ENCODE measurements at places on chromosomes 6 and 20.

DNA sequence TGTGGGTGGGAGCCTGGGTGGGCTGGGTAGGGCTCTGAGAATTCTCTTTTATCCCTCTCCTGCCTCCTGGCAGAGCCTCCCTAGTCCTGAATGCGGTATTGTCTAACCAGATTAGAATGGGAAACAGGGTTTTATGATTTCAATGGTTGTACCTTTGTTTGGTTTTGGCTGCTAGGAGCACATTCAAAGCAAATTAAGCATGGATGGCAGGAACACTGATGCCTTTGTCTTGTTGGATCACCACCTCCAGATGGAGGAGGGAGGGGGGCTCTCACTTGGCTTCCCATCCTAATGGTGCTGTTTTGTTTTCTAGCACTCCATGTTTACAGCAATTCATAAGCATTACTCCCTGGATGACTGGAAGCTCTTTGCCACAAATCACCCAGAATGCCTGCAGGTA, 11.6 kb downstream of the GMPR start:
- DNase-seq, result no peak

- no peak for DNase-seq
These were observed 58.5 kb downstream of the GRM1 start for GRCh38 chr6:146087386-146087785.

GRCh38 chr6:162862941-162863340, 135.2 kb downstream of the PACRG start:
- DNase-seq, result no peak

DNA sequence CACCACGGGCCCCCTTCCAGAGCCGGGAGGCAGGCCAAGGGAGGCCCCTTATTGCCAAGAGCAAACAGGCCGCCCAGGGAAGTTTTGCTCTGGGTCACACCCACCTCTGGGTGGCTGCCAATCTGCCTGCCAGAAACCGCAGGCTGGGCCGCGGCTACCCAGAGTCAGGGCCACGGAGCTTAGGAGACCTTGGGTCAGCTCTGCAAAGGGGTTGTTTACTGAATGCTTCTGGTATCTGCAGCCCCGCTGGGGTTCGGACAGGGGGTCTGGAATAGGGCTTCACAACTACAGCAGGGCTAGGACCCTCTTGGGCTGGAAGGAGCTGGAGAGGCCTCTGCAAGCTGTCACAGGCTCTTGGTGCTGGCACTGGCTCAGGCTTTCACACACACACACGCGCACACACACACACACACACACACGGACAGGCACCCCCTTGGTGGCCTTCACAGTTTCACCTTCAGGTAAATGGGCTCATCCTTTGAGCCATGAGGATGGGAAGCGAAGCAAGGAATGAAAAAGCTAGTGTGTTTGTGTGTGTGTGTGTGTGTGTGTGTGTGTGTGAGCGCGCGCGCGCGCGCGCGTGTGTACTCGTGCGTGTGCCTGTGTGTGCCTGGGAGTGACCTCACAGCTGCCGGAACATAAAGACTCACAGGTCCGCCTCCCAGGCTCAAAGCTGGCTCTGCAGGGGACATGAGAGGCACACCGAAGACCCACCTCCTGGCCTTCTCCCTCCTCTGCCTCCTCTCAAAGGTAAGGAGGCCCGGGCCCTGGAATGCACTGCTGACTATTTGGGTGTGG, at the start of gene CCN5:
Gene CCN5, plus strand, starts transcription at position 669 of the 798 bp plus-strand sequence. Its CDS starts 22 bp downstream, at position 691.
- DNase-seq, result no peak

DNA sequence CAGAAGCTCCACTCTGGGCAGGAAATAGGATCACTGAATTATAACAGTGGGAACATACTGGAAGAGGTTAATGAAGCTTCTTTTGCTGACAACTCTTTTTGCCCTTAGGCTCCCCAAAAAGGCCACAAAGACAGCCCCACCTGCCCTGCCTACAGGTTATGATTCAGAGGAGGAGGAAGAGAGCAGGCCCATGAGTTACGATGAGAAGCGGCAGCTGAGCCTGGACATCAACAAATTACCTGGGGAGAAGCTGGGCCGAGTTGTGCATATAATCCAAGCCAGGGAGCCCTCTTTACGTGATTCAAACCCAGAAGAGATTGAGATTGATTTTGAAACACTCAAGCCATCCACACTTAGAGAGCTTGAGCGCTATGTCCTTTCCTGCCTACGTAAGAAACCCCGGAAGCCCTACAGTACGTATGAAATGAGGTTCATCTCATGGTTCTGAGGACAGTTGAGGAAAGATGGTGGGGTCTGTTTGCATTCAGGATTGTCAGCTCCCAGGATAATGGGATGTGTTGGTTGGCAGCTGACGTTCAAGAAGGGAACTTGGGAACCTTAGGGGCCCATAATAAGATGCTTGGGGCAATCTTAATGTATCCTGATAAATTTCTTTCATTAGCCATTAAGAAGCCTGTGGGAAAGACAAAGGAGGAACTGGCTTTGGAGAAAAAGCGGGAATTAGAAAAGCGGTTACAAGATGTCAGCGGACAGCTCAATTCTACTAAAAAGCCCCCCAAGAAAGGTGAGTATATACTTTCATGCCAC, 11.5 kb downstream of the BRD2 start:
- no peak for DNase-seq

DNA sequence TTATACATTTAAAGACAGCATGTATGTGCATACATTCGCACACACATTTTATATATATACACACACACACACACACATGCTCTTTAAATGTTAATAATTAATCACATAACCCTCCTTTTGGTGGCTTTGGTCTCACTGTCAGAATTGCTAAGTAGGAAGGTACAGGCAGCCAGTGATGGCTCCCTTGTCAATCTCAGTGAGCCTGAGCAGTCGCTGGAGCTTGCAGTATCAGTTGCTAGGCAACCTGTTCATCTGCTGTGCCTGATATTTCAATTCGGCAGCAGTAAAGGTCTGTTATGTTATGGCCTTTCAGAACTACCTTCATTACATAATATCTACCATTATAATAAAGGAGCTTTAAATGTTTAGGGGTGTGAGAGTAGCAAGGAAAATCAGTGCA, 374.3 kb downstream of the LMBRD1 start:
- DNase-seq, result no peak

- no peak for DNase-seq
These were observed 56.1 kb upstream of the STMND1 start for GRCh38 chr6:17045581-17046322.

- DNase-seq, result no peak
These were observed 166.9 kb downstream of the SLC16A10 start for GRCh38 chr6:111254004-111254778.

DNA sequence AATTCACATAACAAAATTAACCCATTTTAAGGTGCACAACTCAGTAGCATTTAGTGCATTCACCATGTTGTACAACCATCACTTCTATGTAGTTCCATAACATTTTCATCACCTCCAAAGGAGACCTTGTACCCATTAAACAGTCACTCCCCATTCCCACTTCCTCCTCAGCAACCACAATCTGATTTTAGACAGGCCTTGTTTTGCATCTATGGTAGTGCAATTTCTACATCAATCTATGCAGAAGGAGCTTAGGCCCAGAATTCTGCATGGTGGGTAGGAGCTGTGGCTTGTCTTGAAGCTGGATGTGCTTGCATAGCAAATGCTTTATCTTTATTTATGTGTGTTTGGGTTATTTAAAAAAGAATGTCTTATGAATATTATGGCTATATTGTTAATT, 13.5 kb upstream of the HLA-DQA1 start:
- no peak for DNase-seq

GRCh38 chr6:3654898-3655297, 96.6 kb downstream of the PXDC1 start:
- no peak for DNase-seq

- no peak for DNase-seq
These were observed 50.6 kb downstream of the MAFB start for GRCh38 chr20:40638414-40638813.

GRCh38 chr6:27505209-27506027, 32.5 kb upstream of the ZNF184 start:
- DNase-seq, result peak; percentile 66

DNA sequence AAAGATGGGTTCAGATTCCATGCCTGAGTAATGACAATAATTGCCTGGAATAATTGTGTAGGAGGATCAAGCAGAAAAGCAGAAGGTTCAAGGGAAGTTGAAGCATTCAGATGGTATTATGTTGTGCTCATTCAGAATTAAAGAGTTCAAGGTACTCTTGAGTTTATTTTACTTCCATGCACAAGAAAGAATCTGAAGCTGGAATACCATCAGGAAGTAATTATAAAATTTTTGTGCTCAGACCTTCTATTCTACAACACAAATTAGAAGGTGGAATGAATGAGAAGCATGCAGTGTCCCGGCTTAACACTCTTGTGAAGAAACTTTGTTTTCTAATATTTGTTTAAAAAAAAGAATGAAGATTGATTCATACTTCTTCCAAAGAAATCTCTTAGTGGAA, 139.4 kb upstream of the ENPP5 start:
- DNase-seq, result no peak
